ENCODE measurements at places on chromosomes 6 and 20. TPM values are rescaled to one million over a fixed set of nuclear protein-coding genes. Genes with fewer than 3 reads are reported as not detected.

PRKN gene
- not detected for total RNA-seq

AAR2 gene
- 32.6 TPM for total RNA-seq

GRCh38 chr6:10837009-10837621, 1.2 kb downstream of the MAK start:
- peak; percentile 67 for DNase-seq

DNA sequence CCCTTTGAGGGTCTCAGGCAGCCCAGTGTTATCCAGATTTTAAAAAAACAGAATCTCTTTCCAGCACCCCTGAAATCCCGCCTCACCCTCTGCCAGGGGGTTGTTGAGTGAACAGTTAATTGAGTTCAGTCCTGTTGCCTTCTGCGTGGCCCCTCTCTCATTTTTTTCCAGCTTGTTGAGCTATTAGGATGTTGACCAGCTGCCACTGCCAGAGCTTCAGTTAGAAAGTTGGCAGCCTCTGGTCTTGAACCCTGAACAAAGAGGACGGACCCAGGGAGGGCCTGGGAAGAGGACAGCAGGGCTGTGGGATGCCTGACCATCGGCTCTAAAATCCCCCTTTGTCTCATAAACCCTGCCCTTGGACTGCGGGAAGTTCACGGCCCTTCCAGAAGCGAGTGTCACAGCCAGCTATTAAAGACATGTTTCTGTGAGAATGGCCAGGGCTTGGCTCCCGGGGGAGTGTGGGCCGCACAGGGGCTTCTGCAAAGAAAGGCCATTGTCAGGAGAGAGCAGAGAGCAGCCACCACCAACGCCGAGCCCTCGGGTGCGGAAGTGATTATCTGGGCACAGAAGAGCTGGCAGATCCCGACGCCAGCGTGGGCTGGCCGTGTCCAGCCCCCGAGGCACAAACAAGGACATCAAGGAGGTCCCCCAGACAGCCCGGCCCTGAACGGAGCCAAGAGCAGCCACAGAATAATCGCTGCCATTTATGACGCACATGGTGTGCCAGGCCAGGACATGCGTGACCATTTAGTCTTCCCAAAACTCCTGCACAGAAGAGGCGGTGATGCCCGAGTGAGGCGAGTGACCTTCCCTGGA, 189.0 kb downstream of the ANKRD60 start:
- DNase-seq, result no peak

- DNase-seq, result no peak
Measured at GRCh38 chr20:14431568-14431967, 94.2 kb upstream of the FLRT3 start.

GRCh38 chr6:135464634-135465033, 32.9 kb downstream of the AHI1 start:
- no peak for DNase-seq

GRCh38 chr20:44477151-44477550, 1.5 kb downstream of the TTPAL start:
- no peak for DNase-seq

GRCh38 chr6:133241086-133241900, at the start of gene EYA4:
TSS of gene EYA4 (plus strand) at chr6:133241357. CDS start at chr6:133274781, 33,424 bp downstream.
- no peak for DNase-seq

DNA sequence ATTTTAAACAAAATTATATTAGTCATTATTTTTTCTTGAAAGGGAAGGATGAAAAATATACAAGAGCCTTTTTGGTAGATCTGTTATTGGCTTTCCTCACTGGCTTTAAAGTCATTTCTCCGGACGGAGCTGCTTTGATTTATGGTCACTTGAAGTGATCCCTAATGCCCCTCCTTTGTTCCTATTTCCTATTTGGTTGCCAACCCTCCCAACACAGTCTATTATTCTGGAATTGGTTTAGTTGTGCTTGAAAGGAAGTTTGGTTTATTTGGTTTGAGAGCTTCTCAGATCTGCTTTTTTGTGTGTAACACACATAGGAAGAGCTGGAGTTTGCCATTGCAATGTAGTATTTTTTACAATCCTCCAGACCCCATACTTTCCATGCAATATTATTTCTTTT, 347.9 kb downstream of the RFPL4B start:
- DNase-seq, result no peak

GRCh38 chr20:19974630-19975435, 42.3 kb upstream of the NAA20 start:
- no peak for DNase-seq

Data from activated CD4-positive, alpha-beta T cell treated with anti-CD3 and anti-CD28 coated beads, Interleukin-2, amount 10 ng/mL, durations not matched to agents 24 days and 14 days (primary cell).